Sciatic nerve (tissue), 2 donors: ENCODE measurements at places on chromosomes 6 and 20. TPM values are rescaled to one million over a fixed set of nuclear protein-coding genes. Genes with fewer than 3 reads are reported as not detected.

The ADGRF5 gene
- 23.8 TPM for total RNA-seq

The OOEP gene
- total RNA-seq: not detected

The BICRAL gene
- total RNA-seq: 27.7 TPM

The SLA2 gene
- total RNA-seq: 0.49 TPM

The HLA-DQB1 gene
- 25.5 TPM for total RNA-seq

The HLA-DQB2 gene
- total RNA-seq: 13.6 TPM

- DNase-seq: no peak
Observed at GRCh38 chr20:50052550-50053361, 60.2 kb downstream of the UBE2V1 start.

GRCh38 chr6:45003387-45003786 lies 324.7 kb upstream of the RUNX2 start:
- no peak for DNase-seq

DNA sequence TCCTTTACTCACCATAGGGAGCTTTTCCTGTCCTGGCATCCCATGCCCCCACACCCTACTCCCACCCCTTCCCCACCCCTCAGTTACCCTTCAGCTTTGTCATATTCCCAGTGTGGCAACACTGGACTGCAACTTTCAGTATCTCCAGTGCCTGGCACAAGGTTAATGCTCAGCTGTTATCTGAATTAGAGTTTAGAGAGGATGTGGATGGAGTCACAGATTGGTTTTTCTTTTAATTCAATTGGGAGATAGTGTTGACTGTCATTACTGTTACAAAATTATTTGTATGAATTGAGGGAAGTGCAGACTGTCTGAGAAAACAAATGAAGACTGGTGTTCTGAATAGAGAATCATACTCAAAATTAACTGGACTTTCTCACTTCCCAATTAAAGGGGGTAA lies 89.9 kb downstream of the TULP4 start:
- no peak for DNase-seq

DNA sequence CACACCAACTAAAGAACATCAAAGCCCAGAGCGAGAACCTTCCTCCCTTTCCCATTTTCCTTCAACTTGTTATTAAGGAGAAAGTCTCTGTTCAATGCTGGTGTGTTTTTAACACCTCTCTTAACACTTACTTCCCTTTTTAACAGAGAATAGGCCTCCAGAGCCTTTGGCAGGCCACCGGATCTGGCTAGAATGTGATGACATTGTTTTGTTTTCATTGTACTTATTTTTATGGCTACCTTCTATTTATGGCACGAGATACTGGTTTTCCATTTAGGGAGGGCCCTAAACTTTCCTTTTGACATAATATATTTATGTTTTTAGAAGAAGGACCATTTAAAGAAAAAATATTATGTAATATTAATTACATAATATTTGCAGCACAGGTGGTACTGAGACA lies 21.6 kb downstream of the TCF15 start:
- no peak for DNase-seq

- no peak for DNase-seq
Observed at GRCh38 chr6:145964948-145965366, 799 bp upstream of the SHPRH start.

GRCh38 chr20:63709149-63709527 lies 1.3 kb downstream of the ZGPAT start:
- peak; percentile 51 for DNase-seq

- no peak for DNase-seq
Observed at GRCh38 chr20:53879048-53879684, 191.2 kb downstream of the BCAS1 start.

DNA sequence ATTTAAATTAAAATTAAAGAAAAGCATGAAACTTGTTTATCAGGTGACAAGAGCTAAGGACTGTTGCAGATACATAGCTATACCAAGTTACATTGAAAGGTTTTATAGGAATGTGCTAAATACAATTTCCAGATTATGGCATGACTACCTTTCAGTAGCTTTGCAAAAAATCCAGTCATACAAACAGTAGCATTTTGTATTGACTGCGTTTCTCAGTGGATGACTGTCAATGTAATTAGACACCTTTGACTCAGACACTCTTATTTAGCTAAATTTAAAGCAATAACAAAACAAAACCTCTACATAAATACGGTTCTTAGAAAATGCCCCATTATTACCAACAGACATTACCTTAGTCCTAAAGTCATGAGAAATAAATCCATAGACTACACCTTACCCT lies 275.8 kb upstream of the RUNX2 start:
- DNase-seq: no peak

DNA sequence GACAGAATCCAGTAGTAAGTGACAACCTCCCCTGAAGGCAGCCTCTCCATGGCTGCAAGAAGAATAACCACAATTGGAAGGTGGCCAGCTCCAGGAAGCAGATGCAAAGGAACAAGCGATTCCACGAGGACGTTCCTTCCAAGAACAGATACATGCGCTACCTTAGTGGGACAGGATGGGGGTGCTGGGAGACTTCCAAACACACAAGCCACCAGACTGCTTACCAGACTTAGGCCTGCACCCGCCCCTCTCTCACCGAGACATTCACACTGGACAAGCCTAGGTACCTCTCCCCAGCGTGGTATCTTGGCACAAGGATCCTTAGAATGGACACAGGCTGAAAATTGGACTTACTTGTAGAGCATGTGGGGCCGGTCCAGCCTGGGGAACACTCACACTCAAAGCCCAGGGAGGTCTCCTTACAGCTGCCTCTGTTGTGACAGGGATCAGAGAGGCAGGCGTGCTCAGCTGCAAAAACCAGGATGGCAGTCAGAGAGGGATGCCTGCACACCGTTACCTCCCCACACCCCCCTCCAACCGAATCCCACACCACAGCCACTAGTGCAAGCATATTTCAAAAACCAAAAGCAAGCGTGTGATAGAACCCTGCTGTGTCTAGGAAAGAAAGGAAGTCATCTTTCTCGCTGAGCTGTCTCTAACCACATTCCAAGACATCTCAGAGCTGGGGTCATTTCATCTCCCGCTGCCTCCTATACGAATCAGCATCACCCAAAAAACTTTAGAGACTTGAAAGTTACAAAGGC lies 22.4 kb downstream of the JAG1 start:
- DNase-seq: peak; percentile 68

- no peak for DNase-seq
Observed at GRCh38 chr6:17267566-17267965, 13.6 kb upstream of the RBM24 start.
